ENCODE measurements at places on chromosomes 1 and 21.

- no peak for DNase-seq
Measured at GRCh38 chr21:35547946-35548774, 499.1 kb upstream of the RUNX1 start.

GRCh38 chr1:230877146-230877923 lies 9.0 kb upstream of the C1orf198 start:
- no peak for DNase-seq

- DNase-seq = no peak
Measured at GRCh38 chr1:29342351-29342750, 106.0 kb downstream of the PTPRU start.

- no peak for DNase-seq
Measured at GRCh38 chr21:15732290-15732995, 2.7 kb downstream of the USP25 start.

All from liver (tissue), 10 donors.